NCI-H1105 treated with DMSO at 0.1 percent for 48 hours (cell line): ENCODE measurements at places on chromosomes 2 and 18.

- no peak for DNase-seq
Observed at GRCh38 chr2:192026059-192026824, 168.5 kb downstream of the TMEFF2 start.

DNA sequence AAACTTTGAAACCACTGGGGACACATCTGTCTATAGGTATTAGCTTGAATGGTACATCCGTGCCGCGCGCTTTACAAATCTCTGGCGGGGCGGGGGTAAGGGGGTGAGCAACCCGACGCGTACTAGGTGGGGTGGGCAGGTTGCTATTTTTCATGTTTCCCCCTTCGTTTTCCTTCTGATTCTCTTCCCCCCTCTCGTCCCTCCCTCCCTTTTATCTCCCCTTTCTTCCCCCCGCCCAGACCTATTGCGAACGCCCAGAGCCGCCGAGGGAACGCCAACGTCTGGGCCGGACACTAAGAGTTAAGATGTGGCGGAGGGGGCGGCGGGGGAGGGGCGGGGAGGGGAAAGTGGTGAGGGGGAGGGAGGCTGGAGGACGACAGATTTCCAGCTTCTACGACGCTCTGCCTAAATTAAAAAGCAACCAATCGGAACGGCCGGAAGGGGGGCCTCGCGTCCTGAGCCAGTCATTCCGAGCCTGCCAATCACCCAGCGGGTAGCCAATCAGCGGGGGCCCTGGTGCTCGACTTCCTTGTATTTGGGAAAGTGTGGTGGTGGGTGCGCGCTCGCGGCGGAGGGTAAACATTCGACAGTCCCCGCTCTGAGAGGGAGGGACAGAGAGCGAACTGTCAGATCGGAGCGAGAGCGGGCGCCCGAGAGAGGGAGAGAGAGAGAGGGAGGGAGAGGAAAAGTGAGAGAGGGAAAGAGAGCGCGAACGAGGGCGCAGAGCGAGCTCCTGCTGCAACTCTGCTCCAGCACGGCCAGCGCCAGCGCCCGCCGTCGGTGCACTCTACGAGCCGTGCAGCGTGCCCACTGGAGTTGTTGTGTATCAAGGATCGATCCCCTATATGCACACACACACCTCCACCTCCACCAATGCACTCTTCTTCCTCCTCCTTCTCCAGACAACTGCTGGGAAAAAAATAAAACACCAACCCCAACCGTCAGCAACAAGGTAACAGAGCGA lies at the start of gene POU3F3:
Gene POU3F3, plus strand, starts transcription at position 582 of the 964 bp plus-strand sequence. CDS start 1,396 bp downstream, outside the sequence.
- DNase-seq: peak; percentile 96

DNA sequence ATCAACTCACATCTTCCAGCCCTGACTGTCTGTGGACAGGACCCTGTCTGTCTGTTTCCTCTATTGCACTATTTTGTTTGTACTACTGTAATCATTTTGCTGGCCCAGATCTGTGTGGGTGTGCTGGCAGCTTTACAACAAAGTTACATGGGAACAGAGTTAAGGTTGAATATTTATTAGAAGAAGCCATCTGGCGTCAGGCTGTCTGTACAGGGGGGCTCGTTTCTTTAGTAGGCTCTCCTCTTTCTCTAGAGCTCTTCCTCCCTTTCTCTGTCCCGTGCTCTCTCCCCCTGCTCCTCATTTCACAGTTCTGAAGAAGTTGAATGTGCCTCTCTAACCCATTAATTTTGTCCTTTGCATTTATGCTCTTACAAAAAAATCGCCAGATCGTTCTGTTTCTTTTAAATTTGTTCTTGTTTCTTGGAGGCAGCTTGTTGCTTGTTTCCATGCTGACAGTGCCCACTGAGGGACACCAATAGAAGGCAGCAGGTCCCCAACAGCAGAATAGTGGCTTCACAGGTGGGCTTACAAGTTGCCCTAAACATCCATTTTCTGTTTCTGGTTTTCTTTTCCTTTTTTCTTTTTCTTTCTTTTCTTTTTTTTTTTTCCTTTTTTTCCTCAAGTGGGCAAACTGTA lies 315.2 kb upstream of the ZEB2 start:
- DNase-seq: no peak

DNA sequence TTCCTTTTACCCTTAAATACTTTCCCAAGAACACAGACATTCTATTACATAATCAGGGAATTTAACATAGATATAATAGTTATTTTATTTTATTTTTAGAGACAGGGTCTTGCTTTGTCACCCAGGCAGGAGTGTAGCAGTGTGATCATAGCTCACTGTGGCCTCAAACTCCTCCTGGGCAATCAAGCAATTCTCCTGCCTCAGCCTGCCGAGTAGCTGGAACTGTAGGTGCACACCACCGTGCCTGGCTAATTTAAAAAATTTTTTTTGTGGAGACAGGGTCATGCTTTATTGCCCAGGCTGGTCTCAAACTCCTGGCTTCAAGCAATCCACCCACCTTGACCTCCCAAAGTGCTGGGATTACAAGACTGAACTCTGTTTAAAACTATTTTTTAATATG lies 45.6 kb downstream of the SLC4A1AP start:
- DNase-seq: no peak

GRCh38 chr2:235300368-235301201 lies 193.3 kb upstream of the AGAP1 start:
- peak; percentile 85 for DNase-seq

GRCh38 chr18:36089001-36089400 lies 21.6 kb upstream of the RPRD1A start:
- DNase-seq: no peak

GRCh38 chr2:213199871-213200270 lies 48.5 kb upstream of the IKZF2 start:
- DNase-seq: no peak

DNA sequence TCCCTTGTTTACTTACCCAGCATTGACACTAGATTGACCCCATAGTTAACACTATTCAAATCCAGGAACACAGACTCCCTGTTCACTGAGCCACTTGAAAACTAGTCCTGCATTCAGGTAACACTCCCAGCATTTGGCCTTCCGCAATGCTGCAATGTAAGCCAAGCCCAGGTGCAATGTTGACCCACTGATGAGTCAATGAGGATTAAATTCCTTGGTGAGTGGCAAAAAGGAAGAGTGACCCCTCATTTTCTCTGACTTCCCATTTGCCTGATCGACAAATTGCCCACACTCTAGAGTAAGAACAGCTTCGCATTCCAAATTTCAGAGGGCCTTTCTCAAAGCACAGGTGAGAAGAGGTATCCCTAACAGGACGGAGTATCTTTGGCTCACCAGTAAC lies 251.9 kb downstream of the FBXO15 start:
- DNase-seq: no peak

- DNase-seq: no peak
Observed at GRCh38 chr2:147173189-147173581, 671.6 kb upstream of the ACVR2A start.

DNA sequence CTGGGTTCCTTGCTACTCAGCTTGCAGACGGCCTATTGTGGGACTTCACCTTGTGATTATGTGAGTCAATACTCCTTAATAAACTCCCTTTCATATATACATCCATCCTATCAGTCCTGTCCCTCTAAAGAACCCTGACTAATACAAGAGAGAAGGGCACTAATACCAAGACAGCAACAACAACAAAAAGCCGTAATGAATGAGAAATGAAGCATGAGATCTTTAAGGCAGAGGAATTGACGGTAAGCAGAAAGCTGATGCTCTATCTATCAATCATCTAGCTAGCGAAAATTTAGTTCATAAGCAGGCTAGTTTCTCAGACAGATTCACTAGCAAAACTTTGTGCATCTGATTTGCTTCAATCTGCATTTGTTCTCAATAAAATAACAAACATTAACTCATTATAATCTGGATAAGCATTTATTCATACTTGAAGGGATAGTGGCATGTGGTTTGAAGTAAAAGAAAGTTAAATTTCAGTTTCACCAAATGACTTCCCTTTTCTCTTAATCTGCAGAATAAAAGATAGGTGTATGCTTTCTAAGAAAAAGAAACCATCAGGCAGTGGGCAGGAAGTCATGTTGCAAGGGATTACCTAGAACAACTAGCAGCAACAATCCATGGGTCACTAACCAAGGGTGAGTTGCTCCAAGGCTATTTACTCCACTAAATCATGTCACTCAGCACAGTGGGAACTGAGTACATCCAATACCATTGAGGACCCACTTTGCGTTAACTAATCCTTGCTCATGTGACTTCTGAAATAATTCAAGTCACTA lies 376.5 kb downstream of the TMEM182 start:
- DNase-seq: no peak

GRCh38 chr2:207037896-207038295 lies 98.6 kb downstream of the CPO start:
- no peak for DNase-seq

- DNase-seq: no peak
Observed at GRCh38 chr2:60303680-60304079, 249.8 kb downstream of the BCL11A start.

GRCh38 chr2:209380293-209380692 lies 43.6 kb upstream of the MAP2 start:
- DNase-seq: no peak

GRCh38 chr2:231127936-231128335 lies 3.1 kb upstream of the HTR2B start:
- no peak for DNase-seq

- peak; percentile 89 for DNase-seq
Observed at GRCh38 chr2:177618255-177619253, 226.0 kb downstream of the AGPS start.

DNA sequence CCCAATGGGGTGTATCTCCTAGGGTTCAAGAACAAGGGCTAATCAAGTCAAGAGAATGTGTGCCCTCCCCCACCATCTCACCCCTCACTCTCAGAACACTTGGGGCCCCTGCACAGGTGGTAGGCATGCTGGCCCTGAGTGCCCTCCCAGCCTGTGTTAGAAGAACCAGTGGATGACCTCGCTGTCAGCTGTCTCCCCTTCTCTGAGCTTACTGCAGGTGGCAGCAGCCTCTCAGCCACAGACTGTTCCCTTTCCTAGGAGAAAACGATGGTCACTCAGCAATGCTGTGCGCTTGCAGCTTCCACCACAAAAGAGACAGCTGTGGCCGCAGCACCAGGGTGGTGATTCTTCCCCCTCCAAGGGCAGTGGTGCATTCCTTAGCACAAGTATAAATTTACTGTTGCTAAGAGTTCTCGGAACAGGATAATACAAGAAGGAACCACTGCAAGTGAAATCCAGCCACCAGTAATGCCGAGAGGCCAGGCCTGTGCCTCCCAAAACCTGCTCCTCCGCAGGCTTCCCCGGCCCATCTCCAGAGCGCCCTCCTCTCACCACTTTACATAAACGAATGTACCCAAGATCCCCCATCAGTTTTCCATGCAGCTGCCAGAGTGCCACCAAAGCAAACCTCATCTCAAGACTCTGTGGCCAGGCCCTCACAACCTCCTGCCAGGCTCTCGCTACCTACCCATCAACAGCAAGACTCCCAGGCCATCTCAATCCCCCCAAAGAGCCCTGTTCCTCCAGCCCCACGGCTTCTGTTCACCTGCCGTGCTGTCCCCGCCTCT lies 935 bp upstream of the RAMP1 start:
- peak; percentile 17 for DNase-seq

DNA sequence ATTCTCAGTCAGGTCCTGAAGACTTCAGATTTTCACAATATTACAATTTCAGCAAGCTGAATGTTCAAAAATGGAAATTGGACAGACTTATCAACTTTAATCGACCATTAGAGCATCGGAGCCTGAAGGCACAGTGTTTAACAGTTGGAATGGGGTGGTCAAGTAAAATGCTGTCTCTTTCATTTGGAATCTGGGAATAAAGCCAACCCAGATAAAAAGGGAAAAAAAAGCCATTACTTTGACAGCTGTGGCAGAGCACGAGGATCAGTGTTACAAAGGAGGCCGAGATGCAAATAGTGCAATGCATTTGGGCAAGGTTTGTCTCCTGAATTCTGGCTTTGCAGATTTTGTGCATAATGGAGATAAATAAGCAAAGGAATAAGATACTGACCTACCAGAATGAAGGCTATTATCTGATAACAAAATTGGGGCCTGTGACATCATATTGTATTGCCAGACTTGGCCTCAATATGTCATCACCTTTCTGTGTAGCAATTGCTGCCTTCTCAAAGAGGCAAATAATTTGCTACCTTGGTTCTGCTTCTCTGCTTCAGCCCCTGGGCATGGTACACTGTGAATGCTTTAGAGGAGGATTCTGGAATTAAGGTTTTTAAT lies 277.5 kb upstream of the KLHL29 start:
- peak; percentile 76 for DNase-seq

DNA sequence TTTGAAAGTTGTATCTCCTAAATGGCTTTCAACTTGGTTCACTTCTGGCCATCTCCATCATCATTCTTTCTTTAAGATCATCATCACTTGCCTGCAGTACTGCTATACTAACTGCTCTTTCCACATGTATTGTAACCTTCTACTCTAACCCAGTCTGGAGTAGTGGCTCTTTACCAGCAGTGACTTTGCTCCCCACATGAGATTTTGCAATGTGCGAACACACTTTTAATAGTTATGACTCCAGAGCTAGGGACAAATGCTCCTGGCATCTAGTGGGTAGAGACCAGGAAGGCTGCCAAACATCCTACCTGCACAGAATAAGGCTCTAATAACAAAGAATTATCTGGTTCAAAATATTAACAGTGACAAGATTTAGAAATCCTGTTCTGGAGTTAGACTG lies 243.8 kb downstream of the XIRP2 start:
- no peak for DNase-seq

- DNase-seq: no peak
Observed at GRCh38 chr2:180970016-180970415, 10.4 kb upstream of the UBE2E3 start.

DNA sequence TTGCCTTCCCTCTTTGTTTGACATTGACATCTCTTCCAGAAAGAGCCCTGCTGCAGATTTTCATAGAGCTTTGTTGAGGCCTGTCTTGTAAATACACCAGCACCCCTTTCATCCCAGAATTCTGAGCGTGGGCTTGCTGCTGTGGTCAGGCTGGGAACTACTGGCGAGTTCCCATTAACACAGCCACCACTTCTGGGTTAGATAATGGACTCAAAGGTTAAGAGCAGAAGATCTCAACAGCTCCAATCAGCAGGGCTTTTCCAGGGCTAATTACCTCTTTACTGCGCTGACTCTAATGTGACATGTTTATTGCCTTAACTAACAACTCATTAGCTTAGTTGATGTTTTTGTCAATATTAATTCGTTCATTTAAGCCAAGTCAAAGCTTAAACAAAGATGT lies 235.9 kb upstream of the BOD1L2 start:
- peak; percentile 67 for DNase-seq

DNA sequence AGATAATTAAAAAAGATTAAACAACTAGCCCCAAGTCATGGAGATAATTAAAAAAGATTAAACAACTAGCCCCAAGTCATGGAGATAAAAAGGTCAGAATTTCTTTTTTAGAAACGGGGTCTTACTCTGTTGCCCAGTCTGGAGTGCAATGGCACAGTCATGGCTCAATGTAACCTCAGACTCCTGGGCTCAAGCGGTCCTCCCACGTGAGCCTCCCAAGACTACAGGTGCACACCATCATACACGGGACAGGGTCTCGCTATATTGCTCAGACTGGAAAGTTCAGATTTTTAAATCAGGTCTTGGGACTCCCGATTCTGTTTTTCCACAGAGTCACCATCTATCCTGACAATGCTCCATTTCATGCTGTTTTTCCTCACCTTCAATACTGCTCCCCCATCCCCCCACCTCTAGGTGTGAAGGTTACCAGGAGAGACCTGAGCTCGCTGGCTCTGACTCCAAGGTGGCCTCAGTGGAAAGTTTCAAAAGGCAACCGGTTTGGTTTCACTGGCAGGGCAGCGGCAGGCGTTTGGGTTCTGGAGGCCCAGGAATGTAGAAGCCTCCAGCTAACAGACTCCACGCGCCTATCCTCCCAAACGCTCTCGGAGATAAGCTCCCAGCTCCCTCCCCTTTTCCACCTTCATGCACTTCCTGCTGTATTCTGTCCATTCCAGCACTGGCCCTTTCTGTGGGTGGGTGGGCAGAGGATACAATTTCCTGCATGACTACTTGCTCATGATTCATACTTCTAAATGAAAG lies 2.9 kb upstream of the SEMA4C start:
- no peak for DNase-seq
